Kidney tubule cell (primary cell): ENCODE measurements at places on chromosomes 11 and 22.

DNA sequence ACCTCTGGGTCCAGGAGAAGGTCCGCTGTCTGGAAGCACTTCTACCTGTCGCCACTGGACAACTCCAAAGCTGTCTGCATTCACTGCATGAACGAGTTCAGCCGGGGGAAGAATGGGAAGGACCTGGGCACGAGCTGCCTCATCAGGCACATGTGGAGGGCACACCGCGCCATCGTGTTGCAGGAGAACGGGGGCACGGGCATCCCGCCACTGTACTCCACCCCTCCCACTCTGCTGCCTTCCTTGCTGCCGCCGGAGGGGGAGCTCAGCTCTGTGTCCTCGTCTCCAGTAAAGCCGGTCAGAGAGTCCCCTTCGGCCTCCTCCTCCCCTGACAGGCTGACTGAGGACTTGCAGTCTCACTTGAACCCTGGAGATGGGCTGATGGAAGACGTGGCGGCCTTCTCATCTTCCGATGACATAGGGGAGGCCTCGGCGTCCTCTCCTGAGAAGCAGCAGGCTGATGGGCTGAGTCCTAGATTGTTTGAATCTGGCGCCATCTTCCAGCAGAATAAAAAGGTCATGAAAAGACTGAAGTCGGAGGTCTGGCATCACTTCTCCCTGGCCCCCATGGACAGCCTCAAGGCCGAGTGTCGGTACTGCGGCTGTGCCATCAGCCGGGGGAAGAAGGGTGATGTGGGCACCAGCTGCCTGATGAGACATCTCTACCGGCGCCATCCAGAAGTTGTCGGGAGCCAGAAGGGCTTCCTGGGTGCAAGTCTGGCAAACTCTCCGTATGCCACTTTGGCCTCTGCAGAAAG is 31.0 kb downstream of the ZBED4 start:
- no peak for DNase-seq

DNA sequence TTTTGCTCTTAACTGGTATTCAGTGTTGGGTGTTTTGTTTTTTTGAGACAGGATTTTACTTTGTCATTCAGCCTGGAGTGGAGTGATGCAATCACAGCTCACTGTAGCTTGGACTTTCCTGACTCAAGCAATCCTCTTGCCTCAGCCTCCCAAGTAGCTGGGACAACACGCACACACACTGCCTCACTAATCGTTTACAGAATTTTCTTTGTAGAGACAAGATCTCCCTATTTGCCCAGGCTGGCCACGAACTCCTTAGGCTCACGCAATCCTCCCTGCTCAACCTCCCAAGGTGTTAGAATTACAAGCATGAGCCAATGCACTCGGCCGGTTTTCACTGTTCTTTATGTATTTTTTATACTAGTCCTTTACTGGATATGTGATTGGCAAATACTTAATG is 51.0 kb upstream of the IGLL5 start:
- no peak for DNase-seq

GRCh38 chr22:27798511-27799014 is 3.0 kb downstream of the MN1 start:
- DNase-seq, result no peak

DNA sequence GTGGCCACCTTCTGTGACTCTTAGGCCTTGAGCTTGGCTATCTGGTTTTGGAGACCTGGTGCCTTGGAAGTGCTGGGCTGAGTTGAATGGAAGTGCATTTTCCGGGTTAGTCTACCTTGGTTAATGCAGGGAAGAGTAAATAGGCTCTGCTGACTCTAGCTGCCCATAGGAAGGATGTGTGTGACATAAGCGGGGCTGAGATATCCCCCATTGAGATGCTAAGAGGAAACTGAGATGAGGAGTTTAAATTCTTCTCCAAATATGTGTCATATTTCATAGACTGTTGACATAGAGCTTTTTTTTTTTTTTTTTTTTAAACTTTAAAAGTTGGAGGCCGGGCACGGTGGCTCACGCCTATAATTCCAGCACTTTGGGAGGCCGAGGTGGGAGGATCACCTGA is 30.8 kb downstream of the ZNRF3 start:
- no peak for DNase-seq

DNA sequence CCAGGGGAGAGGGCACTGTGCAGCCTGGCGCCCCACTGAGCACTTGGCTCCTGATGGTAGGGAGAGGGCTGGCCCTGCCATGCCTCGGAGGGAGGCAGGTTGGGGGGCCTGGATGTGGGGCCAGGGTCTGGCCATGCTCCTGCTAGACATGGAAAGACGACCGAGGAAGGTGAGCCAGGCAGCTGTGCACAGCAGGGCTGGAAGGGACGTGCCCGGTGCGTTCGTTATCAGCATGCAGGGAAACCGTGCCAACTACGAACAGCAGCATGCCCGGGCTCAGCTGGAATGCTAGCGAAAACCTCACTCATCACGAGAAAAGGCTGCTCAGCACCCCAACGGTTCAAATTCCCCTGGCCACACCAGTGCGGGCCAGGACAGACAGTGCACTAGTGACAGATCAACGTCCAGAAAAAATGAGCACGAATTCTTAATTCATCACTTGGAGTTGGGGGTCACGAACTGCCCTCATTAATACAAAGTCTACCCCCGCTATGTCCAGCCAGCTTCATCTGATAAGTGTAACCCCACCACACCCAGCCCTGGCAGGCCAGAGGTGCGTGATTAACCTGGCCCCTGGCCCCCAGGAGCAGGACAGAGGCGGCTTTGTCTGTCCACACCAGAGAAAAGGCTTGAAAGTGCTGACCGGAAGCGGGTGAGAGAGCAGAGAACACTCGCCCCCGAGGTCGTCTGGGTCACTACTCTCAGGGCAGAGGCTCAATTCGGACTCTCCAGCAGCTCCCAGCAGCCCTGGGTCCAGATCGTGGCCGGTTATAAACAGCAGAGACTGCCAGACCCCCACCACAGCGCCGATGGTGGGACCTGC is 84.2 kb downstream of the CELSR1 start:
- peak; percentile 43 for DNase-seq

- DNase-seq, result no peak
Observed at GRCh38 chr11:74248469-74248868, 63.0 kb downstream of the P4HA3 start.

GRCh38 chr11:41245184-41245583 is 214.3 kb downstream of the LRRC4C start:
- no peak for DNase-seq

- DNase-seq, result peak; percentile 42
Observed at GRCh38 chr11:78350646-78351165, 66.9 kb downstream of the GAB2 start.

DNA sequence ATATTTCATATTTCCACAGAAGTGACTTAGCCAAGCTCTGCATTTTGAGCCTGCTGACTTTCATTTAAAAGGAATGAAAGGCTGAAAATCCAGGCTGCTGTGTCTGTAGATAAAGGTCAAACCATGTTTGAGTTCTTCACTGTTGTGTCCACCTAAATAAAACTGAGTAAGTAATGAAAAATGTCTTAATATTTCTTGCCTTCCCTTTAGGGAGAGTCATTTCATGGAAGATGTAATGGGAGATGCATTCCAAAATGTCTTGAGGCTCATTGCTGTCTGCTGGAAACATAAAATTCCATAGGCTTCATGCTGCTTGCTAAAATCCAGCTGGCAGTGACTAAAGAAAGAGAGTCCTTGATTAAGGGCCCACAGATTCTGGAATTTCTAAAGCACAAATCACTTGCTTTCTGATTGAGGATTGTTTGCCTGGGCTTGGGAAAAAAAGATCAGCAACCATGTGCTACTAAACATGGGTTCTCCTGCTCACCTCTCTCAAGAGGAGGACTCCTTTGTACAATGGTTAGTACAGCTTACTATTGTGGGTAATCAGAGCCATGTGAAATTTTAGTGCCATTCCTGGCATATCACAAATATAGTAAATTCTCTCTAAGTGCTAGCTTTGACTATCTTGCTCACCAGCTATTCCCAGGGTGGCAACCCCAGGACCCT is 56.9 kb downstream of the PANX1 start:
- no peak for DNase-seq

DNA sequence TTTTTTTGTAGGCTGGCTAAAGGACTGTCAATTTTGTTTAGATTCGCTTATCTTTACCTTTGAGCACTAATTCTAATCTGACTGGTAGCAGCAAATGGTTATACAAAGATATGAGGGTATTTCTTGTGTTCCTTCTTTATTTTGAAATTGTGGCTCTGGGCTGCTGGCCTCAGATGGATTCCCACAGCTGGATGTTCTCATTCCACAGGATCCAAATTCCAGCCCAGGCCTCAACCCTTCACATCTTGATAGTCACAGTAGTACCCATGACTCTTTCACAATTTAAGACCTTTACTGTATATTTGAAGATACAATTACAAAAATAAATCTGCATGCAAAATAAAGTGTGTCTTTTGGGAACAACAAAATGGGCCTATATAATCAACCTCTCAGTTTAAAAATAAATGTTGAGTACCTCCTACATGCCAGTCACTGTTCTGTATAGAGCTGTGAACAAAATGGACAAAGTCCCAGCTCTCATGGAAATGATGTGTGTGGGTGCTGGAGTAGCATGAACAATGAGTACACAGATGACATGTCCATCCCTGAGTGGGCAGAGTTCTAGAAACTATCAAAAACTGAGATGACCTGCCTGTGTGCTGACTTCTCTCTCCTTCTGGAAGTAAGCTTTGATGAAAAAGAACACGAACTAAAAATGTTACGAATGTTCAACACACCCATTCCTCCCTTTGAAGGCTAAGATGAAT is 51.7 kb upstream of the FBXO3 start:
- no peak for DNase-seq

- no peak for DNase-seq
Observed at GRCh38 chr22:24440270-24440717, 12.9 kb downstream of the ADORA2A start.

DNA sequence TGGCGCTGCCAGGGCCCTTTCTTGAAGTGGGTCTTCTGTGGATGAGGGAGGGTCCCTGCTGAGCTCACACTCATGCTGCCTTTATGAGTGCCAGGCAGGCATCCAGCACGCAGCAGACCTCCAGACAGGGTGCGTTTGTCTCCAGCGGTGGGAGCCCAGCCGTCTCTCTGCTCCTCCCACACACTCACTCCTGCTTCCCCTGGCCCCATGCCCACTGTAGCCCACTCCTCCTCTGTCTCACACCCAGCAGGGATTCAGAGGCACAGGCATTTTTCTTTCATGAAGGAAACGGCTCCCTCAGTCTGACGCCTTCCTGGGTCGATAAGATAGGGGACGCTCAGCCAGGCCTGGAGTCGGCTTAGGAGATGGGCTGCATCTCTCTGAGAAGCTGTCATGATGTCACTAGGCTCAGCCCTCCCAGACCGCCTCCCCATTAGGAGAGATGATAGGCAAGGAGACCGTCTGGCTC is 183.9 kb upstream of the NCAM1 start:
- no peak for DNase-seq

- no peak for DNase-seq
Observed at GRCh38 chr11:22938691-22939090, 78.4 kb upstream of the CCDC179 start.

DNA sequence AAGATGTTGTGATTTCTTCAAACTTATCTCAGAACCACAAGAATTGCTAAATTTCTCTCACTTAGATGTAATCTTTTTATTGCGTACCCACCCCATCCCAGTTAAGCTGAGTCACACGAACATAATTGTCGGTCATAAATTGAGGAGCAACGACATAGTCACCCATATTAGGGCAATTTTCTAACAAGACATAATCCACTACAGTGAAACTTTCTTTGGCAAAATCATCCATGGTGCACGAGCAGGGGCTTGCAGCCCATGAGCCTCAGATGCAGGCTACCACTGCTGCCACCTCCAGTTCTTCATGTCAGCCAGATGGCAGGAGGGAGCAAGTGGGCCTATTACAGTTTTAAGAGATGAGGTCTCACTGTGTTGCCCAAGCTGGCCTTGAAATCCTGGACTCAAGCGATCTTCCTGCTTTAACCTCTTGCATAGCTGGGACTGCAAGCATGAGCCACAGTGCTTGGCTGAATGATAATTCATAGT is 70.3 kb upstream of the GRK2 start:
- DNase-seq, result no peak

- no peak for DNase-seq
Observed at GRCh38 chr22:43131773-43132501, 11.3 kb downstream of the MCAT start.

DNA sequence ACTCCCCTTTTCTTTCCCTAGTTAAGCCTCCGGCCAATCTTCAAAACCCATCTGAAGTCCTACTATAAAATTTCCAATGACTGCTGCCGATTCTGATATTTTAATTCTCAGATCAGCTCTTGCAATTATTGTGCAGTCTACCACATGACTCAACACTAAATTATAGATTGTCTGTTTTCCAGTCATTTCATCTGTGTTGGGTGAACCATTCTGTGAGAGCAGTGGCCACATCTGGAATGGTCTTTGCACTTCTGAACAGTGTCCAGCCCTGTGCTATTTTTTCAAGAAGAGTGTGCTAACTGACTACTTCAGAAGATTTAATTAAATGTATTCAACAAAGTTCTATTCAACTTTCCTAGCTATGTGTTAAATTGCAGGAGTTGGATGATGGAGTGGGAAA is 47.2 kb upstream of the MMP7 start:
- DNase-seq, result no peak
